ENCODE measurements at places on chromosomes 2 and 18.

GRCh38 chr2:186503827-186504606, 18.0 kb downstream of the ZC3H15 start:
- DNase-seq: no peak

DNA sequence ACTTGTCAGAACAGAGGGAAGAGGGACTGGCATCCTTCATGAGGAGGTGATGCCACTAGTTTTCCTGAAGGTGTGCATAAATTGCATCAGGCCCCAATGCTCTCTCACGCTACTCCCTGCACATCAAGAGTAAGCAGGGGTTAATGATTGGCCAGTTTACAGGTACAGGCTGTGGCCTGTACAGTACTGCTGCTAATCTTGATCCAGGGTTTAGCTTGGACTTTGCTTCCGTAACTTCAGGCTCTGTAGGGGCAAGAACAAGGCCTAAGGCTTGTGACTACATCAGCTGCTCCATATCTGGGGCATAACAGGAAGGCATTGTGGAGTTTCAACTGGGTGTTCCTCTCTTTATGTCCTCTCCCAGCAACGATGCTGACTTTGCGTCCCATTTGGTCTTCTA, 96.8 kb upstream of the FZD7 start:
- DNase-seq: no peak

GRCh38 chr18:62372156-62372555, 47.0 kb downstream of the TNFRSF11A start:
- DNase-seq: peak; percentile 63

DNA sequence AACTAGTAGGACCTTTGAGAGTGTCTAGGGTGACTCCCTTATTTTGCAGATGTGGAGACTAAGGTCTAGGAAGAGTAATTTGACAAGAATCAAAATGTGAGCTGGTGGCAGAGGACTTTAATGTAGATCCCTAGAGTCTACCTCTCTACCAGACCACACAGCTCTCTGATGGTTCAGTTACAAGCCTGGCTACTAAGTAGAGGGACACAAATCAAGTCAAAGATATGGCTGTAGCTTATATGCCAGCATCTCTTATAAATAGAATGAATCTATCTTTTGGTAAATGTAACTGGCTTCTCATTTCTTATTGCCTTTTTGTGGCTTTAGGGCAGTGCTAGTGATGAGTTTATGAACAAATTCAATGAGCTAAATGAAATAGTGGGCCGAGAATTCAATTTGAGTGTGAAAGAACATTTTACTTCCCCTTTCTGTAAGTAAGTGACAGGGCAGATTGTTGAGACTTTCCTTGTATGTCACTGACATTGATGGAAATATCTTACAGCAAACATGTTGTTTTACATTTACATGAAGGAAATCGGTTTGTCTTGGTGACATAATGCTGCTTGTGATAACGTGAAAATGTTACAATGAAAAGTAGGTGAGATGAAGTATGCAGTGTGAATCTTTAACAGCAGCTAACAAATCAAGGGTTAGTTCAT, 28.3 kb downstream of the CSRNP3 start:
- DNase-seq: no peak

DNA sequence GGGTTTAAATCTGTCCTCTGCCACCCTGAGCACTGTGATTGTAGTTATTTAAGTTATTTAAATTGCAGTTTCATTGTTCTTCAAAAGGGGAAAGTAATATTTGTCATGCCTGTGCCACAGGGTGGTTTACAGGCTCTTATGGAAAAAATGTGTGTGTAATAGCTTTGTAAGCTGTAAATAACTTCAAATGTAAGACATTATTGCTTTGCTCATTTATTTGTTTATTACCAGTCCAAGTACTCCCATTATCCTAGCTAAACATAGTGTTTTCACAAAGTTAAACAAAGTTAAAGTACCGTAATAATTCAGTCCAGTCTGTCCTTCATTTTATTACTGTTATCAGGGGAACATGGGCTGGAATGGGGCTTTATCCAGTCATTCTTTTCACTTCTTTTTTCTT, 43.4 kb upstream of the IGFBP2 start:
- DNase-seq: no peak

DNA sequence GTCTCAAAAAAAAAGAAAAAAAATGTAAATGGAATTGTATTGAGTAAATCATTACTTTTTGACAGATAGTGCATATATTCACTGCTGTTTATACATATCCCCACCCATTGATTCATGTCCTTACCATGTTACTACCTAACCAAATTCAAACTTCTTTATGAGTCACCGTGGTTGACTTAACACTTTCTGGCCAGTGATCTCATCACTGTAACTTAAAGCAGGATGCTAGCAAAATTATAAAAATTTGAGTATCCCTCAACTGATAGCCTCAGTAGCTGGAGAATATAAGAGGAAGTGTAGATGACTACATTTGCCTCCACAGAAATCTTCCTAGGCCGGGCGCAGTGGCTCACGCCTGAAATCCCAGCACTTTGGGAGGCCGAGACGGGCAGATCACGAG, 13.4 kb downstream of the CNOT9 start:
- no peak for DNase-seq

DNA sequence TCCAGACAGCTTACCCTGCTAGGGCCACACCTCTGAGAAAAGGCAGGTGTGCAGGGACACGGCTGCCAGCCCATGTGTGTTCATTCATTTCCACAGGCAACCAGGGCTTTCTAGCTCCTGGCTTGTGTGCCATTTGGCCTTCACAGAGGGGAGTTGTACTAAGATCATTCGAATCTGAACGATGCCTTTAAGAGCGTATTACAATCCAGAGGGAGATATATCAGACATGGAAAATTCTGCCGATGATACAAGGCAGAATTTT, 64.2 kb upstream of the OTOF start:
- DNase-seq: no peak

- DNase-seq: no peak
Observed at GRCh38 chr2:223681125-223681524, 79.0 kb upstream of the SCG2 start.

DNA sequence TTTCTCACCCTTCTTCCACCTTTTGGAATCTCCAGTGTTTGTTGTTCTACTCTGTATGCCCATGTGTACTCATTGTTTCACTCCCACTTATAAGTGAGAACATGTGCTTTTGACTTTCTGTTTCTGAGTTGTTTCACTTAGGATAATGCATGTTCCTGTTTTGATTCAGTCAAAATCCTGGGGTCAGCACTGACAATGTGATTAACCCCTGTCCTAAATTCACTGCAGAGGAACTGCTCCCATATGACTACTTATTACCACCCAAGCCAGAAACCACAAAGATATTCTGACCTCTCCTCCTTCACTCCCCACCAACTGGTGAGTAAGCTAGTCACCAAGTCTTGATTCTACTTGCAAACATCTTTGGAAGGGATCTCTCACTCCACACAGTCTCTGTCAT, 251.4 kb upstream of the TCF4 start:
- no peak for DNase-seq

- DNase-seq: no peak
Observed at GRCh38 chr2:75555701-75556100, 5.0 kb downstream of the EVA1A start.

DNA sequence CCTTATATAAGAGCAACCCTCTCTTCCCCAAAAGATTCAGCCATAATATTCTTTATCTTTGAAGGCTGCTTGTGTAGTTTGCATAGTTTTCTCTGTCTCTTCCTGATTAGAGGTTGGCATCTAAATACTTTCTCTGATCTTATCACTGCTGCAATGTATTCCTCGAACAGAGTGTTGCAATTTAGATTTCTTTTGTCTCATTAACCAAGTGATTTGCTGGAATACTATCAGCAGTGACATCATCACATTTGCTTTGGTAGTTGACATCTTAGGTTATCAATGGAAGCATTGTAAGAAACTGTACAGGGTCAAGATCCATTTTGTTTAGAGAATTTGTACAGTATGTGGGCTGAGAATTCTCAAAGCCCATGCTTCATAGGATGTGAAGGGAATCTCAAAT, 72.0 kb upstream of the NEUROD1 start:
- no peak for DNase-seq

DNA sequence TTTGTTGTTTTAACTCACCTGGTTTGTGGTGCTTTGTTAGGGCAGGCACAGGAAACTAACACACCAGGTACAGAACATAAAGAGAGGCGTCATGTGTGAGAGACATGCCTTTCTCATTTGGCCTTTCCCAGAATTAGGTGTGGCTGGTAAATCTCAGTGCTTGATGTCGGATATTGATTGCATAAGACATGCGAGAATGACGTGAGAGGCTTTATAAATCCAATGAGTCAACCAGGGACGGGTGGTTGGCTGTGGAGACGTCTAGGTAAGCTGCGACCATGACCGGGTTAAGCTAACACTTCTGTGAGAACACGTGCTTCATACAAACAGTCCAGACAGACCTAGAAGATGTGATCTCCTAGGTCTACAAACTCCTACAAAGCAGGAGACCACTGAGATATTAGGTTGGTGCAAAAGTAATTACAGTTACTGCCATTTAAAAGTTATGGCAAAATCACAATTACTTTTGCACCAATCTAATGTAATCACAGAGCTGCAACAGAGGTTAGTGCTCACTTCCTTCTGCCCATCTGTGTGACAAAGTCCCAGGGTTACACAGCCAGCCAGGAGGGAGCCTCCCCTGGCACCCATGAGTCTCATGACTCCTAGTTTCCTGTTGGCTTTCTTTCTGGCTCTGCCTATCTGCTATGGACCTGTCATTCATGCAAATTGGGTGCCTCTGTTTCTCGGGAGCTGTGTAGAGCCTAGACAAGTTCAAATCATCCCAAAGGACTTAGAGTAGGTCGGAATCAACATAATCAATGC, 98.9 kb upstream of the ATP8B1 start:
- no peak for DNase-seq

- no peak for DNase-seq
Observed at GRCh38 chr2:226898897-226899296, 63.0 kb downstream of the RHBDD1 start.

DNA sequence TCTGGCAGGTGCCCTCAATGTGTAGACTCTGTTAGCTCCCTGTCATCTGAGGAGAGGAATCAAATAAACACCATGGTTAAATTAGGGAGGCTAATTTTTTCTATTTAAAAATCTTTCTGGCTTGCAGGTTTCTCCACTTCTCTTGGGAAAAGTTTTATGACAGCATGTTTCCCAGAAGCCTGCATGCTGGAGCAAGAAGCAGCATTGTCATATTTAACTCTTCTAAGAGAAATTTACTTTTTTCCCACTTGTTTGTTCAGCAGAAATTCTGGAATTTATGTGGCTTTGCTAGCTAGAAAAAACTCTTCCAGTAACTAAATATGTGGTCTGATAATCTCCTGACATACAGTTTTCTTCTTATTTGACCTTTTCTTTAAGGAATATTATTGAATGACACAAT, 230.5 kb downstream of the PARD3B start:
- no peak for DNase-seq

GRCh38 chr2:120589771-120590608, 145.7 kb upstream of the GLI2 start:
- no peak for DNase-seq

DNA sequence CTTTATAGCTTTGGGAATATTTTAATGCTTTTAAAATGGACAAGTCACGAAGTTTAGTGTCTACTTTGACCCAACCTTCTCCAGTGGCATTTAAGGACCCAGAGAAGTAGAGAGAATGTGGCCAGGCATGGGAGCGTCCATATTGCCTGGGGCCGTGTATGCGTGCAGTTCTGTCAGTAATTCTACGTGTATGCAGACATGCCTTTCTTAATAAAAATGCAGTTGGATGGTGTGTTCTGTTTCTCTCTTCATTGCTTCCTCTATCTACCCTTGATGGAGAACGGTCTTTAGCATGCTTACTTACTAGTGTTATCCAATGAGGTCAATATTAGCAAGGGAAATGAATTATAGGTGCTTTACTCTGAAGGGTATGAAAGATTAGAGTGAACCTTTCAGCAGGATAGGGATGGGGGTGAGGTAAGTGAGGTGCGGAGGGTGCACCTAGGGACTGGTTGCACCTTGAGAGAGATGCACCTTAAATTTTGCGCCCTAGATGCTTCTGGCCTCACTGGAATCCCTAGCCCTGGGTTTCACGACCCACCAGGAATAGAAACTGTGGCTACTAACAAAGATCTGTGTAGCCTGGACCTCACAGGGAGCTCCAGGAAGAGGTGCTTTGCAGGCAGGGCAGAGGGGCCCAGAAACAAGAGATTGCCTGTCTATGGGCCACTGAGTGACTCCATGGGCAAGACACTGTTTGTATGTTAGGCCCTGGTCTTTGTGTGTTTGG, 194.3 kb downstream of the MYCN start:
- no peak for DNase-seq

- DNase-seq: no peak
Observed at GRCh38 chr2:46921676-46922448, 6.3 kb upstream of the MCFD2 start.

- DNase-seq: no peak
Observed at GRCh38 chr2:38722271-38723061, 28.7 kb downstream of the SRSF7 start.

DNA sequence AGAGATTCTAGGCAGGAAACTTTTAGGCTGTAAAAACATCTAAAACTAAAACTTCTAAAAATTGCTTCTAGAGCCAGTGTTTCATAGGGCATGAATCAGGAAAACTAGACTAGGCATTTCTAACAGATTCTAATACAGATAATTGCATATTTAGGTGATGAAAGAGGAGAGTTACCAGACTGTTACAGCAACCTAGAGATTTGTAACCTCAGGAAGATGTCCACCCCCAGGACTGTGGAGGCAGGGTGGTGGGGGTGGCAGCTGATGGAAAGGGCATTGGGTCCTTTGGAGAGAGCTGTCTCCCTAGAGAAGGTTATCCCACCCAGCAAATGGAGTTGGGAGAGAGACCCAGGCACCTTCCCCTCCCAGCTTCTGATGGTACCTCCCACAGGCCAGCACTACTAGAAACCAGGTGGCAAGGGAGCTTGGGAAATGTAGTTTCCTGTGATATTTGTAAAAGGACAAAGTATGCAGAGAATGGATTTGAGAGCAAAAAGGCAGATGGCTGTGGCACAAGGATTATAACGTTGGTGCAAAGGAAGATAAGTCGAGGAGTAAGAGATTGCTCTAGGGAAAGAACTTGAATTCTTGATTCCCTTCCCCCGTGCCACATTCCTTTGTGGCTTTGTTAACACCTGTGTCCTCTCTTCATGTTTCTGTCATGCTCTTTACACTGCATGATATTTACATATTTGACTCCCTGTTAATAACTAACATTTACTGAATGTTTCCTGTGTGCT, 75.6 kb upstream of the MGAT5 start:
- no peak for DNase-seq

GRCh38 chr2:196182439-196183171, 11.2 kb upstream of the STK17B start:
- no peak for DNase-seq

DNA sequence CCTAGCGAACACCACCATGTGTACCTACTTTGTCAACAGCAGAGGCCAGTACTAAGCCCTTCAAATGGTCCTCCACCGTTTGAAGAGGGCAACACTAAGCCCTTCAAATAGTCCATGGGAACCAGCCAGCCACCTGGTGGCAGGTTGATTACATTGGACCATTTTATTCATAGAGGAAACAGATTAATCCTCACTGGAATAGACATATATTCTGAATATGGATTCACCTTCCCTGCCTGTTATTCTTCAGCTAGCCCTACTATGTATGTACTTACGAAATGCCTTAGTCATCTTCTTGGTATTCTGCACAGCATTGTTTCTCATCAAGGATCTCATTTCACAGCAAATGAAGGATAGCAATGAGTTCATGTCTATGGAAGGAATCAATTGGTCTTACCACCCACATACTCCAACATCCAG, 10.0 kb upstream of the ZNF396 start:
- no peak for DNase-seq

- DNase-seq: no peak
Observed at GRCh38 chr2:74010087-74010541, 25.4 kb downstream of the TET3 start.

- DNase-seq: no peak
Observed at GRCh38 chr2:224333726-224334482, 68.0 kb downstream of the FAM124B start.

GRCh38 chr2:158963071-158963470, 5.4 kb upstream of the TANC1 start:
- no peak for DNase-seq
